Body of pancreas (tissue), 4 donors: ENCODE measurements at places on chromosomes 2 and 18.
A peak's percentile ranks its signal among the peaks of the same experiment; 100 is the strongest.

DNA sequence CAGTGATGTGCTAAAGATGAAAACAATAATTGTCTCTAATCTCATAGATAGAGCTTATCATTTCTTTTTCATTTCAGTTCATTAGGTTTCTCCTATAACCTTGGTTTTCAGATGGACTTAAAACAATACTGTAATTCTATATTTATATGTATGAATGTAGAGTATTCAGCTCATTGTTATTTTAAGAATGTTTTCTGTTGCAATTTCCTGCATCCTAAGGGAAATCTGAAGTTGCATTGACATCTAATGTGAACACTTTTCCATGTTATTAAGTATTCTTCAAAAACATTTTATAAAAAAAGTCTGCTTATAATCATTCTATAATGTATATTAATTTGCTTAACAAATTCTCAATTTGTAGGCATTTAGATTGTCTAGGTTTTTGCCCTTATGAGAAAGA is 288.9 kb downstream of the XIRP2 start:
- DNase-seq = no peak

DNA sequence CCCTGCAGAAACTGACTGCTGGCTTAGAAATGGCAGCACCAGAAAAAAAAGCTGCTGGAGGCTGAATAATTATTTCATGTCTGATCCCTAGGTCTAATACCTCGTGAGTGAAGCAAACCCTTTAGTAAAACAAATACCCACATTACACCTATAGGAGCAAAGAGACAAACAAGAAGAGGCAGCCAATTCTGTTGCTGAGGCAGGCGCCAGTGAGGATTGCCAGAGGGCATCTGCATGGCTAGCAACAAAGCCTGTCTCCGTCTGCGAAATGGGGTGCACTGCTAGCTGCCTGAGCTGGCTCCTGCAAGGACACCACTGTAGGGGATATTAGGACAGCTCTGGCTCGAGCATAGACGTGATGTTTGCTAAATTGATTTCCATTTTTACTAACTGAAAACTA is 509.7 kb downstream of the TDRD15 start:
- no peak for DNase-seq

DNA sequence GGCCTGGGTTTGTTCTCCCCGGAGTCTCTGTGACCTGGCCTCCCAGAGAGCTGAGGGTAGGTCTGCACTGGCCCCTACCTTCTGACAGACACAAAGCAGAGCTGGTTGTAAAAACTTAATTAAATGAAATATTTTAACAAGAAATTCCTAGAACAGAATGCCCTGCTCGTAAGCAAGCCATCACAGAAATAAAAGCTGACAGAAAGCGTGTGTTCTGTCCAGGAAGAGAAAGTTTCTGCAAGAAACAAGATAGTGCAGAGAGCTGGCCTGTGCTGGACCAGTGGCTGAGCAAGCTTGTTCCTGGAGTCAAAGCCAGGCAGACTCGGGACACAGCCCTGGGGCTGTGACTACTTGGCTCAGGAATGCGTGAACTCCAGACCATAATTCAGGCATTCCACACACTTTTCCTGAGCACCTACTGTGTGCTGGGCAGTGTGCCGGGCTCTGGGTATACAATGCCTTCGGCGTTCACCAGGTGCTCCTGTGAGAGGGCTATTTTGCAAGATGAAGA is 51.6 kb downstream of the APOB start:
- no peak for DNase-seq

DNA sequence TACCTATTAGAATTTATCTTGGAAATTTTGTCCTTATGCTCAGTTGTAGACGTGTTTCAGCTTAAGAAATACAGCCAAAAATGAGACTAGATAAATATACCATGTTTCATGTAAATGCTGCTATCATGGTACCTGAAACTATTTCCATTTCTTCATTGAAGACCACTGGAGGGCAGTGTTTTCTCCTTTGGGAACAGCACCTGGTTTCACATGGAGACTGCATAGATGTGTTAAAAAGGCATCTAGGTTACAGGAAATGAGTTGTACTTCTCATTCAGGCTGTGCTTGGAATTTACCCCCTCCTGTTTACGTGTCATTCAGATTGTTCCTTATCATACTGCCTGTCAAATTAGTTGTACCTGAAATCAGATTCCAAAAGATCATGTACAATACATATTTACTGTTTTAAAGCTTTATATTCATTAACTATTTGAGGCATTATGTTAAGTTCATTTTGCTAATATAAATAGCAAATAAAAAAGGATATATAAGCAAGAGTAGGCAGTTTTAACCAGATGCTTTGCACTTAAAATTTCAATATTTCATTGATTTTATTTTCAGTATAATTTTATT is 57.3 kb upstream of the PSMD14 start:
- DNase-seq = peak; percentile 28

DNA sequence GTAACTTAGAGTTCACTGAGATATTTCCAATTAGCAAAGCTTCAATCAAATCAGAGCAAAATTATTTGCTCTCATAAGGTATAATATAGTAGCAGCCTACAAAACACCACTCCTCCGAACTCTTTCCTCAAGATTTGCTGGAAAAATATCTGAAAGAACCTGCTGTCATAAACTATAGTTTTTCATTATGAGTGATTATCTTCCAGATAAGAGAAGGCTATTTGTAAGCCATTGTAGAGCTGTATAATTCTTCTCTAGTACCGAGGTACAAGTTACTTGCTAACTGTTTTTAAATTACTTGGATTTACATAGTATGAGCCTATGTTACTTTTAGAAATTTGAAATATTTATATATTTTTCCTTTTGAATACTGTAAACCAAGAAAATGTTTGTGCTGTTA is 2.1 kb downstream of the NDC80 start:
- no peak for DNase-seq

DNA sequence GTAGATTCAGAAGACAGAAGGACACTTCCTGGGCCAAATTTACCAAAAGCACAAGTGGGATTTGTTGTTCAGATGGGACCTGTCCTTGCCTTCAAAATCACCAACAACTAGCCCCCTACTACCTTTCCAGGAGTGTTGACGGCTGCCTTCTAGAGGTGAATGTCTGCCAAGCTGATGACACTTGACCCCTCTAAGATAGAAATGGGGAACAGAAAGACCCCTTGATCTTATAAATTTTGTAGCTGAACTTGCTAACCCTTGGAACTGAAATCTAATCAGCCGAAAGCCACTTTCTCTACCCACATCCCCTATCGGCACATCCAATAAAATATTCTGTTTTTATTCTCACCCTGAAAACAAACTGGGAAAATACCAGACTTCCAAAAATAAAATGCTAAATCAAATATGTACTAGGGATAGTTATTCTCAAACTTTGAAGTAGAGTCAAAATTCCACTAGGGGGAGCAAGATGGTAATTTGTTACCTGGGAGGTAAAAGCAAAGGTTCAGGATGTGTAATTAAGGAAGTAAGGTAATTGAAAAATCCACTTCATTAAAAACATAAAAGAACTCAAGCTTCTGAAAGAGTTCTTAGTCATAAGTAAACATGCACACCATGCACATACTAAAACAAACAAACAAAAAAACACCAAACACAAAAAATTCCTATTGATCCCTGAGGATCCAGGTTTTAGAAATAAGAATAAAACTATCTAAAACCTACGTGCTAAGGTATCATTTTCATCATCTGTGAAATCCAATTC is 119.2 kb downstream of the ANKRD44 start:
- DNase-seq = no peak

- DNase-seq = no peak
Observed at GRCh38 chr2:117553448-117553847, 261.0 kb upstream of the DDX18 start.

- DNase-seq = no peak
Observed at GRCh38 chr2:10557506-10558265, 109.6 kb upstream of the ODC1 start.

DNA sequence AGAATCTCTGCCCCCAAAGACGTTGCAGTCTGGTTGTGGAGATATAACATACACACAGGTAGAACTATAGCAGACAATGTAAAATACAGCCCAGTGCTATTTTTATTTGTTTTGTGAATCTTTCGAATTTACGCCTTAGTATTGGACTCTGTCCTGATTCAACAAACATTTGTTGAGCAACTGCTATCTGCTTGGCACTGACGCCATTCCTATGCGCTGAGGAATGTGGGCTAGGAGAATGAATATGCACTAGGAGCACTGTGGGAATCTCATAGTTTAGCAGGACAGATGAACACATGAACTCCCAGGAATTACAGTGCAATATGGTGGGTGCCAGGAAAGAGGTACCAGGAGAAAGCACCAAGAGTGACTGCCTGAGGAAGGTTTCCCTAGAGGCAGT is 181.7 kb upstream of the SIX3 start:
- DNase-seq = no peak

DNA sequence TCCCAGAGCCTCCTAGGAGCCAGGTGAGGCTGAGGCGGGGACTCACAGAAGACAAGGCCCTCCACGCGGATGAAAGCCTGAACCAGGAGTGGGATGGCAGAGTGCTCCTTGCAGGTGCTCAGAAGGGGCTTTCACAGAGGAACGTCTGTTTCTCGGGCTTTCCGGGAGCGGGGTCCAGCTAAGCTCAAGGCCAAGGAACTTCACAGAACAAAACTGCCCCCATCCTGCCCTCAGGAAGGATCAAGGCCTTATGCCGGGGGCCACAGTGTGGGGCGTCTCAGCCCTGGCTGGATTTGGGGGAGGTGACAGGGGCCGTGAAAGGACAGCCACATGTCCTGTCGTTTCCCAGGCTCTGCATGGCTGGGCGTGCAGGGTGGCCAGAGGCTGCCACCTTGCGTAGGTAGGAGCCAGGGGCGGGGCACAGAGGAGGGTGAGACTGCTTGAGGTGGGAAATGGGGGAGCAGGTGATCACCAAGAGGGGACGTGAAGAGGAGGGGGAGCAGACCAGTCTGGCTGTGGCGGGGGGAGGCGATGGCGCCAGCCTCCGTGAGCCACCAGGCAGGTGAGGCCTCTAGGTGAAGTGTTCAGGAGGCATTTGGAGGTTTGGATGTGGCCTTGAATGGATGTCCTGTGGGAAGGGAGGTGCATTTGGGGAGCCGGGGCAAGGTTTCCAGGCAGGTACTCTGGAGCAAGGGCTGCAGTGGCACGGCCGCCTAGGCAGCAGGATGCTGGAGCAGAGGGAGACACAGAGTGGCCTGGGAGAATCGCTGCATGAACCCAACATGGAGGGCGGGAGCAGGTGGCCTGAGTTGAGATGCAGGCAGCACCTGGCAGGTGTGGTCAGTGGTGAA is 79.1 kb downstream of the TWIST2 start:
- no peak for DNase-seq

DNA sequence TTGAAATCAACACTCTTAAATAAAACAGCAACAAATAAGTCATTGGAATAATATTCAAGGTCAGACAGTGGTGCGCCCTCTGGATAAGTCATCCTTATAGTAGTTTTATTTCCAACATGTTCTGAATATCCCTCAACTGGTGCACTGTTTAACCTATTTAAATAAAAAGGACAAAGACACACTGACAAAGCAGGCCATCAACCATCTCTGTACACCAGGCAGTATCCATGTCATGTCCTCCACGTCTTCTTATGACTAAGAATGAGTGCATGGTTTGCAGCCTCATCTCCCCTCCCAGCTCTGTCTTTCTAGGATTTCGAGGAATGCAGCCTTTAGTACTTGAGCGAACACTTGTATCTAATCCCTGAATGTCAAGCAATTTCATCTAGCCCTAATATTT is 42.4 kb downstream of the ST3GAL5 start:
- no peak for DNase-seq

DNA sequence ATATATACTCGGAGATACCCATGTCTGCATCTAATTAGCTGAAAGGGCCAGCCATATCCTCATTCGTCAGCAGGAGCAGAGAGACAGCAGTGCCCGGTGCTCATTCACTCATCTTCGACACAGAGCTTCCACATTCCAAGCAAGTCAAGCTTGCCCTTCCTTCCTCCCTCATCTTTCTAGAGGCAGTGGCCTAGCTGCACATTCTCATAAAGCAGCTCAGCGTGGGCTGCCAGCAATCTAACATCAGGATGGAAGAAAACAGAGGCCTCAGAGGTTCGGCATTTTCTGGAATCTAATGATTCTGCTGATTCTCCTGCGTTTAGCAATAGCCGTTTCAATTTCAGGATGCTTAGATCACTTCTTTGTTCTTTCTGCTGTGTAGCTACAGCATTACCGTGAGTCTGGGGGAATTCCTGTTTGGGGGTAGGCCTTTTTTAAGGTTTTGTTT is 68.8 kb downstream of the CLHC1 start:
- no peak for DNase-seq

DNA sequence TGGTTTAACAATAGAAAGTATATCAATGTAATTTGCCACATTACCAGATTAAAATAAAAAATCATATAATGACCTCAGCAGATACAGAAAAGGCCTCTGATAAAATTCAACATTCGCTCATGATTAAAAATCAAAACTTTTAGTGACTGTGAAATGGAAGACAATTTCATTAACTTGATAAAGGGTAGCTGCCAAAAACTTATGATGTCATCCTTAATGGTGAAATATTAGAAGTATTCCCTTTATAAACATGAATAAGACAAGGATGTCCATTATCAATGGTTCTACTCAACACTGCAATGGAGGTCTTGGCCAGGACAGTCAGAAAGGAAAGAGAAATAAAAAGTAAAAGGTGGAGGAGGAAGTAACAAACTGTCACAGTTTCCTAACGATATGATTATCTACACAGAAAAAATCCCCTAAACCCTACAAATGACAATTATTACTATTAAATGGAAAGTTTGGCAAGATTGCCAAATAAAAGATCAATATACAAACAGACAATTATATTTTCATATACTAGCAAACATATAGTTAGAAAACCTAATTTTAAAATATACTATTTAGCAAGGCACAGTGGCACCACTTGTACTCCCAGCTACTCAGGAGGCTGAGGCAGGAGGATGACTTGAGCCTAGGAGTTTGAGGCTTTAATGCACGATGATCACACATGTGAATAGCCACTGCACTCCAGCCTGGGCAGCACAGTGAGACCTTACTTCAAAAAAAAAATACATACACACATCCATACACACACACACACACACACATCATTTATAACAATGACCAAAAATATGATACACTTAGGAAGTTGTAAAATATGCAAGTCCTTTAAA is 12.8 kb downstream of the METTL8 start:
- DNase-seq = no peak

DNA sequence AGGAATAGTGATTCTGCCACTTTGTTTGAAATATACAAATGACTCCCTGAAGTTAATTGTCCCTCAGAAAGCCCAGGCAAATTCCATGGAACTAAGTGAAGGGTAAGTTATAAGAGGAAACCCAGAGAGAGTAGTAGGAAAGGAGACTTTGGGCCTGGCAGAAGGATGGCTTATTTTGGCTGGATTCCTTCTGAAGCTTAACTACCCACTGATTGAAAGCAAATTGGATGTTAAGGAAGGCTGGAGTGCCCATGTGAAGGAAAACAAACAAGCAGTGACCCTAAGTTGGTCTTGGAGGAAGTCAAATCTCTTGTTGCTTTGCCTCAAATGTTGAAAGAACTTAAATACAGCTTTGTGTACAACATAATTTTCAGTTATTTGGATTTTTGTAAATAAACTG is 1106.4 kb upstream of the ZEB2 start:
- no peak for DNase-seq

GRCh38 chr18:7686278-7686677 is 119.2 kb downstream of the PTPRM start:
- no peak for DNase-seq

GRCh38 chr2:88451811-88452564 is 505 bp downstream of the FOXI3 start:
- DNase-seq = peak; percentile 13
